ENCODE measurements at places on chromosomes 5 and 9. TPM values are rescaled to one million over a fixed set of nuclear protein-coding genes. Genes with fewer than 3 reads are reported as not detected.

Gene AMBP
- not detected for total RNA-seq

Gene ARHGEF37
- total RNA-seq, result 0.76 TPM

Gene MARCHF3
- total RNA-seq, result 4.8 TPM

Gene RCL1
- total RNA-seq, result 4.0 TPM

Gene PTGES
- 12.6 TPM for total RNA-seq

Gene ORM2
- total RNA-seq, result not detected

Gene HTR1A
- not detected for total RNA-seq

Gene IFNK
- total RNA-seq, result not detected

Gene TMEM252
- total RNA-seq, result not detected

Gene PFDN1
- total RNA-seq, result 95.8 TPM

Gene PCDHGB3
- 2.8 TPM for total RNA-seq

DNA sequence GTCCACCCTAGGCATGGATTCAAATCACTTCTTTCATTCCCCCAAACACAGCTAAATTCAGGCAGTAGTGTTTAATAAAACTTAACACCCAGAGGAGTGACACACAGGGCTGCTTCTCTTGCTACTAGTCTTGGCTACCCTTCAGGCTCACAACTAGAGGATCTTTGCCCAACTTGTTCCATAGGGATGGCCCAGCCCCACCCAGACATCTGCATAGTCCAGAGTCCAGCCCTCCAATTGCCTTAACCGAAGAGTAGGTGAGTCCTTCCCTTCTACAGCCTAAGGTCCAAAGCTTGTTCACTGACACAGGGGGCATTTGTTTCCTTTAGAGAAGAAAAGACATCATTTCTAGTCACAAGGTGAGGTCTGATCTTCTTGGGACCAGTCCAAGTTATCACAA, 15.2 kb upstream of the RXFP3 start:
- H3K4me3 ChIP-seq, result no peak overlapping the region
- no peaks in the 10 kb centered on the region for H3K36me3 ChIP-seq
- H3K27ac ChIP-seq, result no peak overlapping the region
- no peaks in the 10 kb centered on the region for H3K27me3 ChIP-seq
- H3K4me1 ChIP-seq, result no peaks in the 10 kb centered on the region
- no peak for DNase-seq

- no peaks in the 10 kb centered on the region for H3K27me3 ChIP-seq
- no peak overlapping the region for H3K4me3 ChIP-seq
- no peak for DNase-seq
- no peak overlapping the region for H3K27ac ChIP-seq
- no peaks in the 10 kb centered on the region for H3K4me1 ChIP-seq
- no peaks in the 10 kb centered on the region for H3K36me3 ChIP-seq
Observed at GRCh38 chr5:81006231-81006630, 46.1 kb downstream of the RASGRF2 start.

- H3K36me3 ChIP-seq, result peaks cover 18% of the 10 kb centered on the region
- H3K27me3 ChIP-seq, result no peaks in the 10 kb centered on the region
- no peaks in the 10 kb centered on the region for H3K4me1 ChIP-seq
- no peak for DNase-seq
- no peak overlapping the region for H3K27ac ChIP-seq
- no peak overlapping the region for H3K4me3 ChIP-seq
Observed at GRCh38 chr5:69230181-69230580, 4.5 kb upstream of the CDK7 start.

GRCh38 chr9:38088006-38088925, 19.2 kb upstream of the SHB start:
- H3K27me3 ChIP-seq, result no peaks in the 10 kb centered on the region
- no peaks in the 10 kb centered on the region for H3K36me3 ChIP-seq
- no peak overlapping the region for H3K4me3 ChIP-seq
- peak; percentile 57 for DNase-seq

- H3K27ac ChIP-seq, result no peak overlapping the region
- no peak for DNase-seq
- H3K27me3 ChIP-seq, result no peaks in the 10 kb centered on the region
- H3K4me1 ChIP-seq, result no peaks in the 10 kb centered on the region
- H3K36me3 ChIP-seq, result no peaks in the 10 kb centered on the region
Observed at GRCh38 chr9:23621188-23621587, 204.9 kb downstream of the ELAVL2 start.

DNA sequence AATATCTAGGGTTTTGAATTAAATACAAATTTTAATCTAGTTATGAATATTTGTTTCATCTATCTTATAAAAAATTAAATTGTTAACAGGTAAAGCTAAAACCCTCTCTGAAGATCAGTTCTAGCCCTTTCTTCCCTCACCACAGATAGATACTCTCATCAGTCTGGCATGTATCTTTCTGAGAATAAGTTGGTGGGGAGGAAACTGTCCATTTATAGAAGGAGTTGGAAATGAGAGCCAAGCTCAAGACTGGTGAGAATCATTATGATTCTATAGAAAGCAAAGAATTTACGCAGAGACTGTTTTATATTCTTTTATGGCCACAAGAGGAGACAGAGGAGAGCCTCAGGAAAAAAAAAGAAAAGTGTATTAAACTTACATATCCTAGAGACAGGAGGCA, 59.0 kb downstream of the STARD4 start:
- H3K4me3 ChIP-seq, result peak overlapping the region; percentile 39
- no peaks in the 10 kb centered on the region for H3K36me3 ChIP-seq

DNA sequence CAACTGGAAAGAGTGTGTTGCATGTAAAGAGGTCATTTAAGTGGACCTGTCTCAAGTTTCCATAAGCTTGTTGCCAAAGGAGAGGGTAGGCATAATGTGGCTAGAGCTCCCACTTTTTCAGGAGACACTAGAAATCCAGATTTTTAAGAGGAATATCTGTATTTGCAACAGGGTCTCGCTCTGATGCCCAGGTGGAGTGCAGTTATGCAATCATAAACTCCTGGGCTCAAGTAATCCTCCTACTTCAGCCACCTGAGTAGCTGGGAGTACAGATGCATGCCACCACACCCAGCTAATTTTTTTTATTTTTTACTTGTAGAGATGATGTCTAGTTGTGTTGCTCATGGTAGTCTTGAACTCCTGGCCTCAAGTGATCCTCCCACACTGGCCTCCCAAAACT, 183.5 kb downstream of the NIPBL start:
- H3K27ac ChIP-seq, result no peak overlapping the region
- H3K36me3 ChIP-seq, result peaks cover 48% of the 10 kb centered on the region
- no peak overlapping the region for H3K4me3 ChIP-seq
- H3K4me1 ChIP-seq, result no peaks in the 10 kb centered on the region
- DNase-seq, result no peak

GRCh38 chr5:124206540-124206939, 539.9 kb downstream of the ZNF608 start:
- no peaks in the 10 kb centered on the region for H3K27me3 ChIP-seq
- H3K27ac ChIP-seq, result no peak overlapping the region
- DNase-seq, result peak; percentile 2
- no peaks in the 10 kb centered on the region for H3K36me3 ChIP-seq
- H3K4me1 ChIP-seq, result no peaks in the 10 kb centered on the region

DNA sequence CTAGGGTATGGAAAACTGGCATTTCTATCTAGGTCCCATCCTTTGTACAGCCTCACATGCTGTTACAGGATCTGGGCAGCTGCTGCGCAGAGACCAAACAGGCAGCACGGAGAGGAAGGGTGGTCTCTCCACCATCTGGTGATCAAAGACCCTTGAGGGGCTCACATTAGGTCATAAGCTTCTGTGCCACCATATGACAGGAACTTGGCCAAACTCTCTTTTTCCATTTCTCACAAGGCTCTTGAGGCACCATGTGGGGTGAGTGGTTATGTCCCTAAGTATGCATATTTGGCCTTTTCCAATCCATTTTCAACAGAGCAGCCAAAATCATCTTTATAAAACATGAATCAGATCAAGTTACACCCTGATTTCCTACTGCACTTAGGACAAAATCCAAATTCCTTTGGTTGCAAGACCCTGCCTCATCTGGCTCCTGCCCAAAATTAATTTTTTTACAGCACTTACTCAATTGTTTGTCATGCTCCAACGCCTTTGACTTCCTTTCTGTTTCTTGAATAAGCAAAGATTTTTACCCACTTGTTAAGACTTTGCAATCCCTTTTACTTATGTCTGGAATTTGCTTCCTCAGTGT, 730.0 kb downstream of the MAT2B start:
- no peak overlapping the region for H3K4me3 ChIP-seq

DNA sequence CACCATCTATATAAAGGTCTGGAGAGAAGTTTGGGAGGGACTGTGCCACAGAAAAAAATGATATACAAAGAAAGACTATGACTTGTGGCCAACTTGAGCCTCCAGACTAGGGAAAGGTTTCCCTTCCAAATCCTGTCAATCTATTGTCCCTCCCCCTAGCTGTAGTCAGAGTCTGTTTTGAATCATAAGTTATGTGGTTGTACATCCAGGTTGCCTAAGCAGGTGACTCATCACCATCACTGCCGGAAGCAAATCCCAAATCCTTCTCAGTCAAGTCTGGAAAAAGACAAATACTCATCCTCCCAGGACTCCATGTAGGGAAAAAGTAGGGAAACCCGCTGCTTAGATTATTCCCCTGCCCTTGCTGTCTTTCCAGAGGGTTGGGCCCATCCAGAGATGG, 235.7 kb downstream of the CDK5RAP2 start:
- peaks cover 10% of the 10 kb centered on the region for H3K4me1 ChIP-seq
- peak; percentile 84 for DNase-seq
- H3K4me3 ChIP-seq, result no peak overlapping the region
- H3K36me3 ChIP-seq, result no peaks in the 10 kb centered on the region
- H3K27me3 ChIP-seq, result no peaks in the 10 kb centered on the region

GRCh38 chr5:50445296-50445949, 4.3 kb upstream of the EMB start:
- 0 out of 2 replicates have a peak, but pooled peaks cover 5% of the 10 kb centered on the region for H3K27me3 ChIP-seq
- H3K36me3 ChIP-seq, result no peaks in the 10 kb centered on the region
- H3K27ac ChIP-seq, result no peak overlapping the region
- H3K4me3 ChIP-seq, result no peak overlapping the region
- no peak for DNase-seq

- peak overlapping the region; percentile 81 for H3K27ac ChIP-seq
- H3K4me3 ChIP-seq, result peak overlapping the region; percentile 90
- H3K27me3 ChIP-seq, result no peaks in the 10 kb centered on the region
- H3K4me1 ChIP-seq, result peaks cover 6% of the 10 kb centered on the region
- no peaks in the 10 kb centered on the region for H3K36me3 ChIP-seq
Observed at GRCh38 chr5:151757233-151758140, 944 bp downstream of the ATOX1 start.

- no peak overlapping the region for H3K27ac ChIP-seq
- no peaks in the 10 kb centered on the region for H3K36me3 ChIP-seq
- DNase-seq, result no peak
- no peaks in the 10 kb centered on the region for H3K27me3 ChIP-seq
- no peak overlapping the region for H3K4me3 ChIP-seq
- H3K4me1 ChIP-seq, result no peaks in the 10 kb centered on the region
Observed at GRCh38 chr9:100999906-101000544, 28.5 kb upstream of the PLPPR1 start.

GRCh38 chr5:54611290-54611951, 93.9 kb downstream of the SNX18 start:
- H3K4me1 ChIP-seq, result peaks cover 30% of the 10 kb centered on the region
- H3K4me3 ChIP-seq, result no peak overlapping the region
- peak; percentile 45 for DNase-seq
- H3K27ac ChIP-seq, result 0 out of 2 replicates have a peak overlapping the region, but pooled peaks have one; percentile 2

Data from GM23248 (cell line).